ENCODE measurements at places on chromosomes 1 and 21.
A peak's percentile ranks its signal among the peaks of the same experiment; 100 is the strongest.

GRCh38 chr21:15243406-15243805, 178.6 kb upstream of the NRIP1 start:
- DNase-seq = no peak

DNA sequence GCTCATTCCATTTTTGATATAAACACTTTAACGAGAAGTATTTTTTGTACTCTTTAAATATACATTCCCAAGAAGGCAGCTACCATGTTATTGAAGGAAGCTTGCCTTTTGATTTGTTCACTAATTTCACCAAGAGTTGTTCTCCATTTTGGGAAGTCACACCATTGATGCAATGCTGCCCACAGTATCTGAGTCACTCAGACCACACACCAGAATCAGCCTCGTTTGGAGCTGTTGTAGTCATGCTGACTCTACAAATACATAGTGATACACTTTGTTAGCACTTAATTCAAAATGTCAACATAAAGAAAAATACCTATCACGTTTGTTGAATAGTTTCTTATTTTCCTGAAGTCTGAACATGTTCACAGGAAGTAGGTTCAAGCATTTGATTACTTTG, 78.7 kb downstream of the PAPPA2 start:
- no peak for DNase-seq

DNA sequence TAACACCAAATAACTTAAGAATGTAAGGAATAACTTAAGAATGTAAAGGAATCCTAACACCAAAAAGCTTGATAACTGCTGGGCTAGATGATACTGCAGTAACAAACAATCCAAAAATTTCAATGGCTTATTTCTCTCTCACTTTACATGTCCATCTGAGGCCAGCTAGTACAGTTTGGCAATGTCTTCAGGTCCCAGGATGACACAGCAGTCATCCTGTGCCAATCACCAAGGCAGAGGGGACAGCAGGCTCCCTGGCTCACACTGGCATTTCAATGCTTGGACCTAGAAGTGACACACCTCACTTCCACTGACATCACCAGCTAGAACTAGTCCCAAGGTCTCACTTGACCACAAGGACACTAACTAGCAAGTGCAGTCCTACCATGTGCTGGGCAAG, 15.3 kb downstream of the DNAJC11 start:
- no peak for DNase-seq

DNA sequence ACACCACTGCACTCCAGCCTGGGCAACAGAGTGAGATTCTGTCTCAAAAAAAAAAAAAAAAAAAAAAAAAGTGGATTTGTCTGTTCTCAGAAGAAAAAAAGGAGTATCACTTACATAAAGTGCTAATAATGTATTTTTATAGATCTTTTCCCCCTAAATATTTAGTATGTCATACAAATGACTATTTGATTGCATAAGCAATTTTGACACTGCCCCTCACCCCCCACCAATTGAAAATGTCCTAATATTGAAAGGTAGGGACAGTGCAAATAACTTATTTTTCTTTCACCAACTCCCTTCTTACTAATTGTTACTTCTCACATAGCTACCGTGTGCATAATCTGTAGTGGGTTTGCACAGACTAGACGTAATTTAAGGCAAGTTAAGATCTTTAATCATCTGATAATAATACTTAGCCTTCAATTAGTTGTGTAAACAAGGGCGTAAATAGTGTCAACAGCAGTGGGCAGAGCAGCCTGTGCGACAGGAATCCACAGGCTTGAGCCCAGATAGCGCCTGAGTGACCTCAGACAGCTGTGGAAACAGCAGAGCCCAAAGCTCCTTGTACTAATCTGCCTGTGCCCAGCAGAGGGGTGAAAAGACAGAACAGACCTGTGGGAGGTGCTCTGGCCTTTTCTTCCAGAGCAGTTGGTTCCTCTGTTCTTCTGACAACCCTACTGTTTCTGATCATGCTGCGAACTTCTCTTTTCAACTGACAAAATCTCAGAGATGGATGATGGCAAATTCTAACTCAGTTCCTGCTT, 4.5 kb upstream of the IER5 start:
- DNase-seq = peak; percentile 69
